ENCODE measurements at places on chromosomes 5 and 9.
A peak's percentile ranks its signal among the peaks of the same experiment; 100 is the strongest.

- no peak for DNase-seq
Observed at GRCh38 chr5:126939887-126940286, 90.5 kb downstream of the MARCHF3 start.

- no peak for DNase-seq
Observed at GRCh38 chr9:4615251-4615650, 46.8 kb upstream of the PLPP6 start.

DNA sequence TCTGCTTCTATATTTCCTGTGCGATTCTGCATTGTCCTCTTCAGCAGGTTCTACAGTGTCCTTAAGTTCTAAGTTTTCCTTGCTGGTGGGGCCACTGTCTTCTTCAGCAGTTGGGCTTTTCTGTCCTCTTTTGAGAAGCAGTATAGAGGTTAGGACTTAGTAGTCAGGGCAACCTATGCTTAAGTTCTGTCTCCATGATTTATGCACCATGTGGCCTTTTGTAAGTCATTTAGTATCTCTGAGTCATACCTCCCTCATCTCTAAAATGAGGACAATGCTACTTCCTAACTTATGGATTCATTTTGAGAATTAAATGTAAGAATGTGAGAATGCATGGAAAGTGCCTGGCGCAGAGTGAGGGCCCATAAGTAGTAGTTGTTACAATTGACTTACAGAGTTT, 46.8 kb downstream of the GRIN3A start:
- DNase-seq = no peak

- DNase-seq = no peak
Observed at GRCh38 chr5:178298283-178298807, 65.7 kb upstream of the PHYKPL start.

- DNase-seq = no peak
Observed at GRCh38 chr9:83065233-83065632, 2.3 kb upstream of the RASEF start.

DNA sequence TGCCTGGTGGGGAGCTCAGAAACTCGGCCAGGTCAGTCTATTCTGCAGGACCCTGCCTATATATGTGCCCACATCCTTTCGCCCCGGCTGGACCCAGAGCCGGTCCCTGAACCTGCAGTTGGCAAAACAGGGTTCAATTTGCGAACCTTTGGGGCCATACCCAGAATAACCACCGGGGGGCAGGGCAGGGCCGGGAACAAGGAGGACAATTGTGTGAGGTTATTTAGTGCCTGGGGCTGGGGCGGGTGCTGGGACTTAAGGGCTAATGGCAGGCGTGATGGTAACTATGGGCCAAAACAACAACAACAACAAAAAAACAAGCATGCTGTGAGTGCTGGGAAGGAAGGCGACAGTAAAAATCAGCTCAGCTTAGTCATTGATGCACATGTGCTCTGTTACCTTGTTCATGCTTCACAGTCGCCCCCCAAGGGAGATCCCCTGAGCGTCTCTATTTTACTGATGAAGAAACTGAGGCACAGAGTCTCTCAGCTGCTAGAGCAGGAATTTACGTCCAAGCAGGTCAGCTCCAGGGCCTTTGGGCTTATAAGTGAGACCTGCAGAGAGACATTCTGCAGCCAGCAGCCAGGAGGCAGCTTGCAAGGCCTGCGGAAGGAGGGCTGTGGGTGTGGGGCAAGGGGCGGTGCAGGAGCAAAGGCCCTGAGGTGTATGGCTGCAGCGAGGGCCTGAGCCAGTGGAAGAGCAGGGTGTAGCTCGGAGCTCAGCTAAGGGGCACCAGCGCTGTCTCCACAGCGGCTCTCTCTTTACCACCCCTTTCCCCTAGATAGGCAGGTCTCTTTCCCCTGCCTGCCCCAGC, 106.0 kb downstream of the PHF2 start:
- peak; percentile 69 for DNase-seq

Measured in SK-MEL-5 (cell line).